ENCODE measurements at places on chromosomes 5 and 9.
A peak's percentile ranks its signal among the peaks of the same experiment; 100 is the strongest.

- no peak for DNase-seq
These were observed 10.7 kb upstream of the PTGR1 start for GRCh38 chr9:111610149-111610548.

DNA sequence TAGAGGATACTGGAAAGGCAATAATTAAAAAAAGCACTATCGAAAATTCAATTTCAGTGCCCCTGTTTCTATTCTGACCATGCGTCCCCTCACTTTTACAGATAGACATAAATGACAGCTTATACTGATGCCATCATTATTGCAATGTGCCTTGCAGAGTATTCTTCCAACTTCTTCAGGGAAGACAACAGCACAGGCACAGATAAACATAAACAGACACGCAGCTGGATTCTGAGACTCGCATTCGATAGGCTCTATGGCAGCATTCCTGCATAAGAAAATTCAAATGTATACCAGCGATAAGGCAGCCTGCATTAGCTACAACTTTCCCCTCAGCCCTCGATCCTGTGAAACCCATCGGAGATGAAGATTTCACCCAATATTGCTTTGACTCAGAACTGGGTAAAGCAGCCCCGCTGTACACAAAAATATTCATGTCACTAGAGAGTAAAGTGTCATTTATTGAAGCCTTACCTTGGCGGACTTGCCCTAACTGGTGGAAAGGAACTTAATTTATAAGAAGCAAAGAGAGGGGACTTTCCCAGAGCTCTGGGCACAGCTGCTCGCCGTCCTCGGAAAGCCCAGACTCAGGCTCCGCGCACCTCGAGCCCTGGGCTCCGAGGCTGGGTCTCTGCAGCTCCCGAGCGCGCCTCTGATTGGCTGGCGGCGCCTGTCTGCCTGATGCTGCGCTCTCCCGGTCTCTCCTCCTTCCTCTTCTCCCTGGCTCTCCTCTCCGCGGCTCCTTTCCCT, at the start of gene CDH18:
CDH18 (minus strand) TSS at position 589 of the 750 bp plus-strand sequence. CDS start 149,214 bp downstream, outside the sequence.
- DNase-seq, result peak; percentile 36

- DNase-seq, result no peak
These were observed 478.9 kb downstream of the SPATA31D1 start for GRCh38 chr9:82467436-82467835.

GRCh38 chr9:91334053-91334452, 27.7 kb downstream of the AUH start:
- no peak for DNase-seq

DNA sequence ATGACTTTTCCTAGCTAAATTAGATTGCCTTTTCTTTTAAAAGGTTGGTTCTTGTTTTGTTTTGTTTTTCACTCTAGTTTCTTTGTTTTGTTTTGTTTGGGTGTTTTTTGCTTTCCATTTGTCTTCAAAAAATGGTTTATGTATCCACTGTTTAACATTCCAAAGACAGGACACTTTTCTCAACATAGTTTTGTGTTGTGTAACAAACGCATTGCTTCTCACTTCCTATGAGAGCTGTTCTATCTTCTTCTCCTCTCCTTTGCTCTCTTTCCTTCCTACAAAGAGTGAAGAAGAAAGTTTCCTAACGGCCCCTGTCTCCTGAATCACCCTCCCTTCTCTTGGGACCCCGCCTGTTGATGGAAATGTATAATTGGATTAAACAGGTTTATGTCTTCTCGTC, 539.7 kb downstream of the ACTL7B start:
- no peak for DNase-seq

GRCh38 chr9:116812231-116813030, 125.3 kb downstream of the TRIM32 start:
- no peak for DNase-seq

GRCh38 chr5:72586788-72587530, 79.7 kb upstream of the ZNF366 start:
- DNase-seq, result no peak

DNA sequence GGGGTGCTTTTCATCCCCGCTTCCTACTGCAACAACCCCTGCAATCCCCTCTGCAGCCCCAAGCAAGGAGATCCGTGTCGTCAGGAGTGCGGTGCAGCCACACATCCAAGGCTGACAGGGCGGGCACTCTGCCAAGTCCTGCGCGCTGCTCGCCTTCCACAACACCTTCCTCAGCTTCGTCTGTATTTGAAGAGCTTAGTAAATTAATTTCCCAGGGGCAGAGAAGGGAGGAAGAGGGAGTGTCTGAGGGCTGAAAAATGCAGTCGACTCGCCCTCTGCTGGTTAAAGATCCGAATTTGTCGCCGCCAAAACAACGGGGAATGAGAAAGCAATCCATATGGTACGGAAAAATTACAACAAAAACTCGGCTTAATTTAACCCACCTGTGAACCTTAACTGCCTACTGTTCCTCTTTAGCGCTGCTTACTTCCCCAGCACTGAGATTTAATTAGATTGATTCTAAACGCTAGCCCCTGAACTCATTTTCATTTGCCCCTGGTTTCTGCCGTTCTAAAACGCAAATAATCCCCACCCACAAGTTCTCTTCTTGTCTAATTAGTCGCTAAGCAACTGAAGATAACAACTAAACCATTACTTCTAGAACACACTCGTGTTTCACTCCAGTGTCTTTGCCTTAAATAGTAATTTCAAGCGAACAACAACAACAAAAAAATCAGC, 10.9 kb upstream of the PCDHB1 start:
- peak; percentile 5 for DNase-seq

DNA sequence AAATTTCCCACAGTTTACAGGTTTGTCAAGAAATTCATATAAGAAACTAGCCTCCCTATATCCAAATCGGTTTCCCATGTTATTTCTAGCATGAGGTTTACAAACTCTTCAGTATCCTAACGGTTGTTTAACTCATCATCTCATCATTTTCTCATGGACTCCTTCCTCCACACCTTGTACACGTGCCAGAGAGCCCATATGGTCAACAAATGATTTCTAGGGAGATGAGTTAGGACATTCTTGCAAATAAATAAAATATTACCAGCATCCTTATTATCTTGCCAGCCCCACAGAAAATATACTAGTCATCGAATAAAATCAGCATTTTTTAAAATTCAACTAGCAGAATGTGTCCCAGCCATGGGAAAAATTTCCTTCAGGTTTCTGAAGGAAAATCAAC, 285.2 kb downstream of the EBF1 start:
- DNase-seq, result no peak

GRCh38 chr9:101915482-101915881, 177.0 kb upstream of the GRIN3A start:
- DNase-seq, result no peak

DNA sequence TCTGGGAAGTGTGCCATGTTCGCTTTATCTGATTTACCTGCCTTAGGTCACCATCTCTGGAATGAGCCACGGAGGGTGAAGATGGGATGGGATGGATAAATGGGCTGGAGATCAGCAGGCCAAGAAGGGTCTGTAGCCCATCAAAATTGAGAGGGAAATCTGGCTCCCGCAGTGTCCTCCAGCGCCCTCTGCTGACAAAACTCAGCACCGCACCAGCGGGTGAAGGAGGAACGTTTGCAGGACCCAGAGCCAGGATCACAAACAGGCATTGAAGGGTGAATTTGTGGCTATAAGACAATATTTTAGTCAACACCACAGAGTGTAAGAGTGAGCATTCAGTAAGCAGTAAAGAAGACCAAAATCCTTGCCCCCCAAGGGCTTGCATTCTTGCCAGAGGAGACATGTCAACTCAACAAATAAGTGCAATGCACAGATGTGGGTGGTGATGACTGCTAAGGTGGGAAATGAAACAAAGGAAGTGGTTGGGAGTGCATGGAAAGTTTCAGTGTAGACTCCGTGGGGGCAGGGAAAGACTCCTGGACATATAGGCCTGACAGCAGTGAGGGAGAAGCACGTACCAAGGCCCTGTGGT, 124.4 kb downstream of the TENT4A start:
- no peak for DNase-seq

GRCh38 chr9:113854310-113854709, 21.8 kb upstream of the ZNF618 start:
- no peak for DNase-seq

DNA sequence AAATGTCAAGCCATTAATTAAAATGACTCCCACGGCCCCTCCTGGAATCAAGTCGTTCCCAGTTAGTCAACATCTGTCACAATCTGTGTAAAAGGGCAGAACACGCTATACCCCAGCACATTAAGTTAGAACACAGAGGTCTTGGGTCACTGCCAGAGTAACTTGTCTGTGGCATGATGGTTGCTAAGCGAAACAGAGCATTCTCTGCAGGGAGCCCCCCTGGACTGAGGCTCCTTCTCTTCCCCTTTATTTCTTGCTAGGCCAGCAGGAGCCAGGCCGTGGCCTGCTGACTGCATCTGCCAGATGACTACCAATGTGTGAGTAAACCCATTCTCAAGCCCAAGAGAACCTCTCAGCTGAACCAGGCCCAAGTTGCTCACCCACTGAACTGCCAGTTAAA, 51.9 kb upstream of the ZBED3 start:
- DNase-seq, result no peak

DNA sequence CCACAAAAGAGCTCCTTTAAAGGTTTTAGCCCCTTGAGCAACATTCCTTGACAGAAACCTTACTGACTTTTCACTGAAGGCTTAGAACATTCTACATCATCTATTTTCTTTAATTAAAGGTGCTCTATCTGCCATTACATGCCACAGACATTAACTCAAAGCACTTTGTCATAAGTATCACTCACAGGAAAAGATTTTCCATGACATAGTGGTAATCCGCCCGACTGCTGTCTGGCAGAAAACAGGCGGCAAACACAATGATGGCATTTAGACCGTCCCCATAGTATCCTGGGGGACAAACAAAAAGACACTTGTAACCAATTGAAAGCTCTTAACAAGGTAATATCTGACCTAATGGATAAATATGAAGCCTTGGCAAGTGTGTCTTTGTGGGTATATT, 126.2 kb upstream of the PCA3 start:
- no peak for DNase-seq

- no peak for DNase-seq
These were observed 50.4 kb downstream of the SHOC1 start for GRCh38 chr9:111744363-111744762.

GRCh38 chr9:98810102-98810842, 2.8 kb downstream of the GALNT12 start:
- no peak for DNase-seq

All from anterior cingulate cortex (tissue), 58 donors.